ENCODE measurements at places on chromosomes 5 and 9. TPM values are rescaled to one million over a fixed set of nuclear protein-coding genes. Genes with fewer than 3 reads are reported as not detected.

TLR4 gene
- 45.9 TPM for total RNA-seq

F12 gene
- total RNA-seq = 0.69 TPM

KIF20A gene
- 0.69 TPM for total RNA-seq

CNTFR gene
- 2.9 TPM for total RNA-seq

PRLR gene
- 1.6 TPM for total RNA-seq

IFNA17 gene
- total RNA-seq = not detected

Data from upper lobe of right lung (tissue), 1 donor.